SJCRH30 (cell line): ENCODE measurements at places on chromosomes 13 and 19.

DNA sequence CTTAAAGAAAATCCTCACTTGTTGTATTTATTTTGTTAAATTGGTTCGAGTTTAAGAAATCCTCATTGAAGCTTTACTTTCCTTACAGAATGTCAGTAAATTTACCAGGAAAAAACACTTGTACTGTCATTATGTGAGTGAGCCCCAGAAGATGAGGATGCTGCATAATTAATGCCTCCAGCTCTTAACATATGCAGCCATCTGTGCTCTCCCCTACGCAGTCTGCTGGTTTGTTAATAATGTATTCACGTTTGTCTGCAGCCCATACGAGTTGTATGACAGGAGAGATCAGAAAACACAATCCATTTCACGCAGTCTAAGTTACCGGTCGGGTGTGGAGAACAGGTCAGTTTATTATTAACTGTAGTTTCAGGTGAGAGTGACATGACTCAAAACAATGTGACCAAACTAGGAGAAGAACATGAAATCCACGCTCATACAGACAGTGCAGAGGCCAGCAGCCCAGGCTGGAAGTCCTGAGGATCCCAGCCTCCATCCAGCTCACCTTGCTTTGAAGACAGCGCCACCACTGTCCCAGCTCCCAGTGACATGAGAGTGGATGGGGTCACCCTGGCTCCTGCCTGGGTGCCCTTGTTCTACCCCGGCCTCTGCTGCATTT is 19.8 kb upstream of the ATP11A start:
- DNase-seq, result no peak

GRCh38 chr19:47310819-47311218 is 1.2 kb downstream of the C5AR1 start:
- peak; percentile 67 for DNase-seq

- DNase-seq, result no peak
Measured at GRCh38 chr13:33606692-33607091, 211.3 kb upstream of the RFC3 start.

- no peak for DNase-seq
Measured at GRCh38 chr19:51531349-51532315, at the start of gene SIGLEC6. TSS of gene SIGLEC6 (minus strand) at chr19:51531670. CDS start at chr19:51531648, 22 bp downstream.

GRCh38 chr13:40974460-40975407 is 44.4 kb downstream of the ELF1 start:
- DNase-seq, result peak; percentile 63

- DNase-seq, result no peak
Measured at GRCh38 chr13:23320926-23321534, 112.5 kb downstream of the SACS start.

DNA sequence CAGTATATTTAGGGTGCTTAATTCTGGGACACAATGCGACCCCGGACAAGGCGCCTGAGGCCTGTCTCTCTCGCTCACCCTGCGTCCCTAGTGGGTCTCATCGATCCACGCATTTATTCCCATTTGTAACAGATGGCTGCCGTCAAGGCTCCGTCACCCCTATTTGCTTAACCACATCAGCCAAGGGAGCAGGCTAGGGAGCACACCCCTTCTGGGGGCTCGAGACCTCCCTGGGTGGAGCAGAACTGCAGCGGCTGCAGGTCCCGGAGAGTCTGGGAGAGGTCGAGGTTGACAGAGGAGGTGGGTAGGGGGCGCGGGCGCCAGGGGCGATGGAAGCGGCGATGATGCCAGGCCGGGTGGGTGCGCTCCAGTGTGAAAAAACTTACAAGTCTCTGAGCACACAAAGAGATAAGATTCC is 507 bp downstream of the ALG5 start:
- DNase-seq, result peak; percentile 46

- DNase-seq, result no peak
Measured at GRCh38 chr13:27854606-27855005, 62.3 kb downstream of the GSX1 start.

GRCh38 chr13:75339635-75340374 is 142.2 kb downstream of the TBC1D4 start:
- DNase-seq, result no peak

DNA sequence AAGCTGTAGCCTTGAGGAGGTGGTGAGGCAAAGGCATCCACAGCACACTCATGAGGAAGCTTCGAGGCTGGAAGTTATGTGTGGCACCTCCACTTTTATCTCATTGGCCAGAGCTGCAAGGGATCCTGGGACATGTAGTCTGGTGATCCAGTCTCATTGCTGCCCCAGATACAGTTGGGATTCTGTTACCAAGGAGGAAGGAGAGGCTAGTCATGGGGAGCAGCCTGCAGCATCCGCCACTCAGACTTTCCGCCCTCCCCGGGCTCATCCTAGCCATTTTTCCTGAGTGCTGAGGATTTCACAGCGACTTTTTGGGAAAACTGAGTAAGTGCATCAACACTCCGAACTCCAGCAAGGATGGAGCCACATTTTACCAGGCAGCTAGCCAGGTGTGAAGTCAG is 74.4 kb downstream of the DPF1 start:
- no peak for DNase-seq

- DNase-seq, result peak; percentile 62
Measured at GRCh38 chr19:54448040-54448773, 792 bp upstream of the LENG8 start.

GRCh38 chr13:103140001-103140671 is 73.9 kb upstream of the SLC10A2 start:
- DNase-seq, result peak; percentile 55

DNA sequence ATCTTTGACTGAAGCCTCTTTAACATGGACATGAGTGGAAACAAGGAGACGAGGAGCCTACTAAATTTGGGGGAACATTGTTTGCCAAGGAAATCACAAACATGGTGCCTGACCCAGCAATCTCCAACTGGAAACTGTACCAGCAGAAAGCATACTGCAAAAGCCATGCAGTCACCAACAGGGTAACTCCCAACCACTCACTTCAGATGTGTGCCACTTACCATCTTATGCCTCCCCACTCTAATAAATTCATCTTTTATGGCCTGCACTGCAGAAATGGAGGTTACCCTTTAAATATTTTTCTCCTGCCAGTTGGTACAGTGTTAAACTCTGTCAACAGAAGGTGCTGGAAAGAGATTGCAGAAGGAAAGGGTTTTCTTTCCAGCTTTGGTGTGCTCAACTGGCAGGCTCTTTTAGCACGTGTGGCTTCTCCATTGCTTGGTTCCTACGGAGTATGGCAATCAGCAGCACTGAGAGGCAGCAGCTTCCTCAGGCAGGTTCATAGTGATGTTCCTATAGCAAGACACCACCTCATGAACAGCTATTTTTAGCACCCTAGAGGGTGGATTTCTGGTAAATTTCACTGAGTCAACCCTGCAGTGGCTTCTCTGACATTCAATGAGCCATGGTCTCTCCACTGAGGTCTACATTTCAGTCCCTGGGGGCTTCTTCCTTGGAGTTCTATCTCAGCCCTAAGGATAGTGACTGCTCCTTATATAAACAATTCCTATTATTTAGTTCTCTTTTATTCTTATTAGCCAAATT is 21.4 kb downstream of the MIR17HG start:
- no peak for DNase-seq

DNA sequence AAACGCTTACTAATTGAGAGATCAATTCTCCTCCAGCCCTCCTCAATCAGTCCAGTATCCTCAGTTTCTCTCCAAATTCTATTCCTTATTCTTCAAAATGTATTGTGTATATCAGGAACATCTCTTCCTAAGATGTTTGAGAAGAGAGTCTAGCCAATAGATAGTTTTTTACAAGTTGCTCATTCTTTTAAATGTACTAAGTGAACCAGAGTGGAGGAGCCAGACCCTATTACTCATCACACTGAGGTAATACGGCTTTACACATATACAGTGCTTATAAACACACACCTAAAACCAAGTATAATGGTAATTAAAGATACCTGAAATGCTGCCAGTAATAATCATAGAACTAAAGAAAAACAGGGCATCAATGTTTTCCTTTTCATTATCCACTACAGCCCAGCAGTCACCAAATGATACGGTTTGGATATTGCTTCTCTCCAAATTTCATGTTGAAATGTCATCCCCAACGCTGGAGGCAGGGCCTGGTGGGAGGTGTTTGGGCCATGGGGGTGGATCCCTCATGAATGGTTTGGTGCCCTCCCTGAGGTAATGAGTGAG is 45.2 kb upstream of the HMGB1 start:
- no peak for DNase-seq

DNA sequence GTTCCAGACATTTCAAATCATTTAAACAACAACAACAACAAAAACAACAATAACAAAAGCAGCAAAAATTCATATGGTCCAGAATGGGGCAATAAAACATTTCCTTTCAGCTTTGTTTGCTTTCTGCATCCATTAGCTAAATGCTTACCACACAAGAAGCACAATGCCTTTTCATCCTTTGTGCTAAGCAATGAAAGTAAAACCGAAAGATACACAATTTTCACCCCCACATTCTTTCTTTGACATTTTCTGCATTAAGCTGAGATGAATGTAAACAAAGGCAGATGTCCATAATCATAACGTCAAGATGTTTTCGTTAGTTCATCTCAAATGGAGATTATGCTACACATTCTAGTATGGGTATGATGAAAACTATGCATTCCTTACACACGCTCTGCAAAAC is 568.5 kb downstream of the SLITRK6 start:
- DNase-seq, result no peak

- DNase-seq, result no peak
Measured at GRCh38 chr13:37889102-37889501, 19.5 kb upstream of the TRPC4 start.

GRCh38 chr19:38698225-38699026 is 45.8 kb downstream of the CAPN12 start:
- DNase-seq, result no peak

DNA sequence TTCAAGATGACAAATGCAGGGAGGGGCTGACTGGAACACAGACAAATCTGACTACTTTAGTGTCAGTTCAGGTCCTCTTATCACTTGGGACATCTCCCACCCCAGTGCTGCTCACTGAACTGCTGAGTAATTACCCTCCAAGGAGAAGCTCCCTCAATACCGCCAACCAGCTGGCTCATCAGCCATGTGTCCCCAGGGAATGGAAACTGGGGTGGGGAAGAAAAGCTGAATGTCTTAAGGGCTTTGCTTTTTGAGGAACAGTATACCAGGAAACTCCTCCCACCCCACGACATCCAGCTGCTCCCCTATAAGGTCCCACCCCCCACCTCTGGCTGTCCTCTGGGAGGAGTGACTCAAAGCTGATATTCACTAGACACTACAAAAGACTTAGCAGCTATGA is 2.0 kb downstream of the ZNF823 start:
- DNase-seq, result peak; percentile 46

DNA sequence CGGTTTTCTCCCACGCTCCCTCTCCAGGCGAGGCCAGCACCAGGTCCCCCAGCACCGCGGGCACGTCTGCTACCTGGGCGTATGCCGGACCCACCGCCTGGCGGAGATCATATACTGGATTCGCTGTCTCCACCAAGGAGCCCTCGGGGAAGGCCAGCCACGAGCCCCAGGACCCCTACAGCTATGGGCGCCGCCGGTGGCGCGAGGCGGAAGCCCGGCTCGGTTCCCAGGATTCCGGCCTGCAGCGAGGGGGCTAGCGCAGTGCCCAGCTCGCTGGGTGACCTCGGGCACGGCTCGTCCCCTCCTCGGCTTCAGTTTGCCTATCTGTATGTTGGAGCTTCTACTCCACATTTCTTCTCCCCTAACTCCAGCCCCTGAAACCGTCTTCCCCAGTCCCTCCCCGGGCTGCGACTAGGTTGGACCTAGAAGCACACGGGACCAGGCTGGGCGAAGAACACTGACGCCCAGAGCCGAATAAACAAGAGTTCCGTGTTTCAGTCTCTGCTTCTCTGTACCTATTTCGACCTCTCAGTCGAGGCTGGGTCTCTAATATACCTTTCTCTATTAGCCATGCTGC is 749 bp upstream of the CPT1C start:
- DNase-seq, result no peak

DNA sequence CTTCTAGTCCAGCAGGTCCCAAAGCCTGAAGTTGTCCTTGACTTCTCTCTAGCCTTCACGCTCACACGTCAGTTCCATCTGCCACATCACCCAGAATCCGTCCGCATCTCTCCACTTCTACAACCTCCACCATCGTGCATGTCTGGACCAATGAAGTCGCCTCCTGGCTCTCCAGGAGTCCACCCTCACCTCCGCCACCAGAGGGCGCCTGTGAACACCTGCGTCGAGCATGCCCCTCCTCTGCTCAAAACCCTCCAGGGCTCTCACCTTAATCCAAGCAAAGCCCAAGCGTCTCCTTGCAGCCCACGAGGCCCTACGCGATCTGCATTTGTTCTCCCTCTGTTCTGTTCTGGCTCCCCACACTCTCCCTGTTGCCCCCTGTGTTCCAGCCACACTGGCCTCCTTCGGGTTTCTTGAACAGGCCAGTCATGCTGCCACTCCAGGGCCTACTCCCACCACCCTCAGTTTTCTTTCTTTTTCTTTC is 3.7 kb downstream of the USHBP1 start:
- peak; percentile 93 for DNase-seq

GRCh38 chr13:28718196-28718542 is 601 bp downstream of the SLC46A3 start:
- DNase-seq, result no peak

DNA sequence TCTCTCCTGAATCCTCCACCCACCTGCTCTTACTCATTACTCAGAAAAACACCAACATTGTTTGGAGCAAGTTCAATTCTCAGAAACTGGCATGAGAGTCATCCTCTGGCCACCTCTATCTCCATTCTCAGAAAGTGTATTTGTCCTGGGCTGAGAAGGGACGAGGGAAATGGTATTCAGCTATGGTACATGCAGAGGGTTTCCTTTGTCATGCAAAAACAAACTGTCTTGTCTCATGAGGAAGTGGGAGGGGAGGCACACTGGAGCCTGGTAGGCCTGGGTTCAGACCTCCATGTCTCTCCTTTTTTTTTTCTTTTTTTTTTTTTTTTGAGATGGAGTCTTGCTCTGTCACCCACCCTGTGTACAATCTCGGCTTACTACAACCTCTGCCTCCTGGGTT is 31.9 kb upstream of the LILRA2 start:
- DNase-seq, result no peak

- DNase-seq, result peak; percentile 91
Measured at GRCh38 chr19:45115809-45116615, 23.0 kb downstream of the PPP1R37 start.

DNA sequence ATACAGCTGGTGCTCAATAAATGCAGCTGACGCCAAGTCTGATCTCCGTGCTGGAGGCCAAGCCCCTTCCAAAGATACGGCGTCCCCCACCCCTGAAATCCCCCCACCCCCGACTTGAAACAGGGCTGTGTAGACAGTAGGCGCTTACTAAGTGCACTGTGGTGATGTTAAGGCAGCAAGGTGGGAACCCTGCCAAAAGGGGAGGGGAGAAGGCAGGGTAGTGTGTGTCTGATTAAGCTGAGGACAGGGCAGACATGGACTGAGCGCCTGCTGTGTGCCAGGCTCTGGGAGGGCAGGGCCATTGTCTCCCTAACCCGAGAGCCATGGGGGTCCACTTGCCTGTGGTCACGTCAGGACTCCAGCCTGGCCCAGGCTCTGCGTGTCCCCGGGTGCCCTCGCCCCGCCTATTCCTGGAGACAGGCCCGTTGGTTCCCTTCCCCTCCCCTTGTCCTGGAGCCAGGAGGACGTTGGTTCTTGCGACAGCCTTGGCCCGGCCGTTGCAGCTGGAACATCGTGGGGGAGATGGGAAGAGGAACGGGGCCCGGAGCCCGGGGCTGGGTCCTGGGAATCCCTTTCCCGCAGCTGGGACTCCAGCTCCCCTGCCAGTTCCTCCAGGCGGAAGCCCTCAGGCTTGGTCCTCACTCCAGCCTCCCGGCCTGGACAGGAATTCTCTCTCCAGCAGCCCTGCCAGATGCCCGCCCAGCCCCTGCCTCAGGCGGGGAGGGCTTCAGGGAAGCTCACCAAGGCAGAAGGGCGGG is 1.7 kb upstream of the ELANE start:
- peak; percentile 82 for DNase-seq
